ENCODE measurements at places on chromosomes 2 and 18. TPM values are rescaled to one million over a fixed set of nuclear protein-coding genes. Genes with fewer than 3 reads are reported as not detected.

Gene LIPT1
- total RNA-seq: 6.4 TPM

Gene CIAO1
- total RNA-seq: 92.6 TPM

Gene RESP18
- not detected for total RNA-seq

Gene GPR35
- 4.0 TPM for total RNA-seq

Gene G6PC2
- total RNA-seq: not detected

- peaks cover 68% of the 10 kb centered on the region for H3K27me3 ChIP-seq
- peaks cover 11% of the 10 kb centered on the region for H3K4me1 ChIP-seq
- DNase-seq: no peak
- H3K27ac ChIP-seq: no peak overlapping the region
These were observed 615 bp downstream of the AKAIN1 start for GRCh38 chr18:5196253-5197031.

DNA sequence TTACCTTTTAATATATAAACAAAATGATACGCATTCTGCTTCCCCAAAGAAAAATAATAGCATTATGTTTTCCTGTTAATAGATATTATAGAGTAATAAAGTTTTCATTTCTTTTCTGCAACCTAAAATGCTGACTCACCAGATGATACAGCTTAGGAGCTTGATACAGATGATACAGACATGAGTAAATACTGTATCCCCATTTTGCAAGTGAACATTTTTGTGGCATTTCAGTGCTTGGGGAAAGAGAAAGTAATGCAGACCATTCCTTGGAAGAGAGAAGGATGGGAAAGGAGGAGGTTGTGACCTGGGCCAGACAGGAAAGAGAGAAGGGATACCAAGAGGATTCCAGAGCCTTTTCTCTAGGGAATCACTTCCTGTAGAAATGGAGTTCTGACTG is 97.5 kb upstream of the FSHR start:
- no peak for DNase-seq
- H3K27ac ChIP-seq: no peak overlapping the region
- H3K27me3 ChIP-seq: no peaks in the 10 kb centered on the region
- no peak overlapping the region for H3K4me3 ChIP-seq
- H3K4me1 ChIP-seq: no peaks in the 10 kb centered on the region
- no peaks in the 10 kb centered on the region for H3K36me3 ChIP-seq

GRCh38 chr18:12478269-12479047 is 70.7 kb downstream of the PRELID3A start:
- H3K4me3 ChIP-seq: no peak overlapping the region
- H3K36me3 ChIP-seq: no peaks in the 10 kb centered on the region
- H3K27ac ChIP-seq: no peak overlapping the region
- no peaks in the 10 kb centered on the region for H3K27me3 ChIP-seq
- DNase-seq: no peak

DNA sequence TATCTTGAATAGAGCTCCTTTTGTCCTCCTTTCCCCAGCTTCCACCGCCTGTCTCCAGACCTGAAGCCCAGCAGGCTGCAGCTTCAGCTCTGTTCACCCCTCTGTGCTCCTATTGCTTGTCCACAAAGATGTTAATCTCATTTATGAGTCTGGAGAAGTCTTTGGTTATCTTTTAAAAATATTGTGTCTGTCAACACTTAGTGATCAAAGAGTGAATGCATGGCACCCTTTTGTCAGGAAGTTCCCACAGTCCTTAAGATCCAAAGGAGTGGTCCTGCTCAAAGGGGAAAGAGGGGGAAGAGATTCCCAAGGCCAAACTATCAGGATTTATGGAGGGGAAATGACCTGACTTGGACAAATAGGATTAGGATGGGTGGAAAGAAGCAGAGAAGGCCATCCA is 118.9 kb downstream of the ACAA2 start:
- no peaks in the 10 kb centered on the region for H3K27me3 ChIP-seq
- DNase-seq: no peak
- no peak overlapping the region for H3K4me3 ChIP-seq
- no peaks in the 10 kb centered on the region for H3K36me3 ChIP-seq
- H3K27ac ChIP-seq: no peak overlapping the region
- H3K4me1 ChIP-seq: peaks cover 6% of the 10 kb centered on the region

GRCh38 chr2:133652398-133652797 is 84.1 kb upstream of the NCKAP5 start:
- DNase-seq: no peak
- H3K4me3 ChIP-seq: no peak overlapping the region
- no peaks in the 10 kb centered on the region for H3K27me3 ChIP-seq
- H3K4me1 ChIP-seq: peaks cover 7% of the 10 kb centered on the region
- H3K36me3 ChIP-seq: no peaks in the 10 kb centered on the region

- H3K36me3 ChIP-seq: no peaks in the 10 kb centered on the region
- no peaks in the 10 kb centered on the region for H3K4me1 ChIP-seq
- no peak overlapping the region for H3K4me3 ChIP-seq
- no peaks in the 10 kb centered on the region for H3K27me3 ChIP-seq
These were observed 12.9 kb upstream of the MC5R start for GRCh38 chr18:13810950-13811485.

DNA sequence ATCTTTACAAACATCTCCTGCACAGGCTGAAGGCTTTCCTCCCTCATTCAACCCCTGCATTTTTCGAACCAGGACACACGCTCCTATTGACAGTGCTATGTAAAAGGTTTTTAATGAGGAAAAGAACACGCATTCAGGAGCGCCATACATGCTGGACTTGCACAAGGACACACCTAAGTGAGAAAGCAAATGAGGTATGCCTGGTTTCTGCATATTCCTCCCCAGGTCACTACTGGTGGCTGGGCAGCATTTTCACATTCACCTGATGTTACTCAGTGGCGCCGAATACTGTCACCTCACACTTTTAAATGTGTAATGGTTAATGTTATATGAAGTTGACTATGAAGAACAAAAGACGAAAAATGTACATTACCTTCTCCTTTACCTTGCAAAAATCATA is 150.6 kb downstream of the ANTXR1 start:
- H3K4me3 ChIP-seq: no peak overlapping the region
- no peak for DNase-seq
- H3K27ac ChIP-seq: peak overlapping the region; percentile 68
- H3K4me1 ChIP-seq: peaks cover 74% of the 10 kb centered on the region
- no peaks in the 10 kb centered on the region for H3K36me3 ChIP-seq

DNA sequence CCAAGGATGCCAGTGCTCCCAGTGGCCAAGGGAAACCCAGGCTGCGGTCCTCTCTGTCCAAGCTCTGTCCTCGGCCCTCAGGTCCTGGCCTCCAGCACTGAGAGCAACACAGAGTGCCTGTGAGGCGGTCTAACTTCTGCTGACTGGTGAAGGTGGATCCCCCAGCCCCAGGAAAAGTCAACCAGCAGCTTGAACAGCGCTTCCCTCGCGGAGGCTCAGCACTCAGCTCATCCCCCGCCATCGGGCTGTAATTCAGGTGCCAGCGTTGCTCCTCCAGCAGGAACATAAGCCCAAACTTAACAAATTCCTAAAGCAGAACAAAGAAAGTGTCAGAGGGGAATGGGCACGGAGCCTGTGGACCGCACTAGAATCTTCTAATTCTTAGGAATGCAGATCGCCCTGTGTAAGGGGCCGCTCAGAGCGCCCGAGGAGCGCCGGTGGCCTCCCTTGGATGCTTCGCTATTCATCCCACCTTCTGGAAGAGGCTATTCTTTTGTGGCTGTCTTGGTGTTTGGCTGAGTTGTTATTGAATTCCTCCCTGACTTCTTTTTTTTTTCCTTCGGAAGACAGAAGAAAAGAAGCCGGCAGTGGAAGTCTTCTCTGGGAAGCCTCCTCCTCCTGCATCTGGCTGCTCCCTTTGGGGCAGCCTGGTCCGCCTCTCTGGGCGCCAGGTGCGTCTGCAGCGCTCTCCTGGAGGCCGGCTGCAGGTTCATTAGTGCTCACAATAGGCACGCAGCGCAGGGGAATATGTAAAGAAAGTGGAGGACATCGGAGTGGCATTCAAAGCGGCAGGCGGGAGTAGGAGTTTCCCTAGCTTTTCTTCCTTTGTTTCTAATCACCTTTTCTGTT is 905.6 kb downstream of the TSN start:
- DNase-seq: no peak
- H3K4me3 ChIP-seq: no peak overlapping the region
- no peaks in the 10 kb centered on the region for H3K27me3 ChIP-seq

DNA sequence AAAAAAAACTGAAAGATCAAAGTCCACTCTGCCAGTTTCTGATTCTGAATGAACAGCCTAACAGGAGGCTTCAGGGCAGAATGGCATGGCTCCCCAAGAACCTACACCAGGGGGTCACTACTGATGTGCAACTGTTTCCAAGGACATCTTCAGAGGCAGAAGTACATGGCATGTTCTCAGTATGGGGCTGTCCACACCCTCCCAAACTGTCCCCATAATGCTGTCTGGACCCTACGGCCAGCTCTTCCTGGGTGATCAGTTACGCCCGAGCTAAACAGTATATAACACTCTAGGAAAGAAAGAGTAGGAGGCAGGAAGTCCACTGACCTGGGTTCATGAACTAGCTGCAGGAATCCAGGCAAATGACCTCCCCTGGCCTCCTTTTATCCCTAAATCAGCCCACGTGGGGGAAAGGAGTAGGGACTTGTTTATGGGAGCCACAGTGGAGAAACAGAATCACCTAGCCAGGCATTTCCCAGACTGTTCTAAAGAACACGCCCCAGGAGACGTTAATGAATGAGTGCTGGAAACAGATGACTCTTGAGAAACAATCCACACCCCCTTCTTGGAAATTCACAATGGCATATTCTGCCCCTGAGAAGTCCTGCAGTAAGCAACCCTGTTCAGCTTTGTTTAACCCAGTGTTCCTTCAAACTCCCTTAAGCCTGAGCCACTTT is 2.5 kb downstream of the TMBIM1 start:
- peak; percentile 92 for DNase-seq
- peak overlapping the region; percentile 100 for H3K27ac ChIP-seq
- peak overlapping the region; percentile 94 for H3K4me3 ChIP-seq
- H3K27me3 ChIP-seq: no peaks in the 10 kb centered on the region
- H3K4me1 ChIP-seq: peaks cover 90% of the 10 kb centered on the region
- no peaks in the 10 kb centered on the region for H3K36me3 ChIP-seq

- no peak overlapping the region for H3K27ac ChIP-seq
- H3K4me3 ChIP-seq: no peak overlapping the region
- no peaks in the 10 kb centered on the region for H3K27me3 ChIP-seq
- DNase-seq: no peak
- no peaks in the 10 kb centered on the region for H3K4me1 ChIP-seq
These were observed 9.8 kb downstream of the STEAP3 start for GRCh38 chr2:119233326-119234020.

DNA sequence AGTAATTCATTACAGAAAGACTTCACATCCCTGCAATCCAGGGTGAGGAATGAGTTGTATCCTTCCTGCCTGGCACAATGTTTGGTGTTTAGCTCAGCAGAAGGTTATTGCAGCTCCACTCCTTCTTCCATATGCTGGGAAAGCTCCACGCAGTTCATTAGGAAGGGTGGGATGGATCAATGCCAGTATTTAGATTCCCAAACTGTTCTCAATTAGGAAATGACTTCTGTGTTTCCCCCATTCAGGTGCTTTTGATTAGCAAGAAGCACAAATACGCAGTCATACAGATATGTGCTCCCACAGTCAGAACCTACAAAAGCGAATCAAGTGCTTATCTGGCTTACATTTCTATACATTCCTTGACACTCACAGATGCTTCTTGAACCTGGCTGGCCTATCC is 340.6 kb downstream of the NYAP2 start:
- no peak for DNase-seq
- H3K27ac ChIP-seq: no peak overlapping the region
- H3K27me3 ChIP-seq: no peaks in the 10 kb centered on the region
- H3K36me3 ChIP-seq: no peaks in the 10 kb centered on the region
- no peak overlapping the region for H3K4me3 ChIP-seq

- H3K36me3 ChIP-seq: peaks cover 90% of the 10 kb centered on the region
- peak overlapping the region; percentile 44 for H3K27ac ChIP-seq
- no peak for DNase-seq
- H3K4me3 ChIP-seq: no peak overlapping the region
These were observed 76.8 kb downstream of the POLR1A start for GRCh38 chr2:86028766-86029381.

DNA sequence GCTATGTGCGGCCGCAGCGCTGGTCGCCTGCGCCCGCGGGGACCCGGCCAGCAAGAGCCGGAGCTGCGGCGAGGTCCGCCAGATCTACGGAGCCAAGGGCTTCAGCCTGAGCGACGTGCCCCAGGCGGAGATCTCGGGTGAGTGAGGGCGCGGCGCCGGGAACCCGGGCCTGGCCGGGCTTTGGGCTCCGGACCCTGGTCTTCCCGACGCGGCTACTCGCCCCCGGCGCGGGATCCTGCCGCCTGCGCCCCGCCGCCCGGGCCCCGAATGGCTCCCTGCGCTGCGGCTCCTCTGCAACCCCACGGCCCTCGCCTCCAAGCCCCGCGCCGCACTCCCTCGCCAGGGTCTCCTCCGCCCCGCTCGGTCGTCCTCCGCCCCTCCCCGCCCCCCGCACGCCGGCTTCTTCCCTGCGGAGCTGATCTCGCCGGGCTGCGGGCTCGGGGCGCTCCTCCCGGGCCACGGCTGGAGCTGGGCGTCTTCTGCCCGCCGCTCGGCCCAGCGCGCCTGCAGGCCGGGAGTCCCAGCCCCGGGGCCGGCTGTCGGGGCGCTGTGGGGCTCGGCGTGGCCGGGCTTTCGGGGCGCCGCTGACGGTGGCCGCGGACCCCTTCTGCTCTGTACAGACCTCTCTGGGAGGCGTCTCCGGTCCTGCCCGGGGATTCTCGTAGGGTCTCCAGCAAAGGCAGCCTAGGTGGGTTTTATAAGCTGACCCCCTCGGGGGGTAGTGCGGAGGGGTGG is 652 bp downstream of the GPC1 start:
- H3K27ac ChIP-seq: peak overlapping the region; percentile 96
- DNase-seq: no peak
- no peaks in the 10 kb centered on the region for H3K27me3 ChIP-seq
- peak overlapping the region; percentile 70 for H3K4me3 ChIP-seq

GRCh38 chr2:2926858-2927175 is 450.8 kb downstream of the EIPR1 start:
- H3K4me3 ChIP-seq: no peak overlapping the region
- H3K4me1 ChIP-seq: no peaks in the 10 kb centered on the region
- H3K27me3 ChIP-seq: no peaks in the 10 kb centered on the region
- H3K27ac ChIP-seq: no peak overlapping the region
- DNase-seq: no peak
- no peaks in the 10 kb centered on the region for H3K36me3 ChIP-seq

DNA sequence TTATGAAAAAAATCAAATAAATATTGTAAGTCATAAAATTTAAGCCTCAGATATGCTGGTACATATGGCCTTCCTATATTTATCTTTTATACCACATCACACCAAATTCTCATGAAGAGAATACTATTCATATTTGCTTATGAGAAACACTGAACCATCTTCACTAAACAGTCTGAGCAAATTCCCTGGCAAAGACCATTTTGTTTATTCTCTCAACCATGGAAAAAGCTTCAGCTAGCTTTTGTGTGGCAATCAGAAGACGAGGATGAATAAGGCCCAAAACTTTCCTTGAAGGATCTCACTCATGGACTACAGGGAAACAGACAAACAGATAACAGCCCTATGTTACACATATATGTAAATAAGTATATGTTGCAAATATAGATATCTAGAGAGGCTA is 252.1 kb downstream of the TMX3 start:
- no peaks in the 10 kb centered on the region for H3K27me3 ChIP-seq
- H3K27ac ChIP-seq: no peak overlapping the region
- DNase-seq: no peak
- H3K36me3 ChIP-seq: no peaks in the 10 kb centered on the region
- H3K4me1 ChIP-seq: no peaks in the 10 kb centered on the region

- H3K4me1 ChIP-seq: peaks cover 41% of the 10 kb centered on the region
- H3K4me3 ChIP-seq: peak overlapping the region; percentile 86
- DNase-seq: no peak
- no peaks in the 10 kb centered on the region for H3K27me3 ChIP-seq
- peak overlapping the region; percentile 98 for H3K27ac ChIP-seq
- H3K36me3 ChIP-seq: no peaks in the 10 kb centered on the region
These were observed 446 bp upstream of the RHBDD1 start for GRCh38 chr2:226835420-226835795.

GRCh38 chr2:222433332-222434173 is 9.2 kb downstream of the SGPP2 start:
- H3K27ac ChIP-seq: no peak overlapping the region
- no peaks in the 10 kb centered on the region for H3K36me3 ChIP-seq

Measured in esophagus muscularis mucosa (tissue), 4 donors.